Vagina (tissue), 2 donors: ENCODE measurements at places on chromosomes 12 and 14. TPM values are rescaled to one million over a fixed set of nuclear protein-coding genes. Genes with fewer than 3 reads are reported as not detected.

GRCh38 chr12:129871991-129872972 lies 31.5 kb downstream of the TMEM132D start:
- no peak for DNase-seq

DNA sequence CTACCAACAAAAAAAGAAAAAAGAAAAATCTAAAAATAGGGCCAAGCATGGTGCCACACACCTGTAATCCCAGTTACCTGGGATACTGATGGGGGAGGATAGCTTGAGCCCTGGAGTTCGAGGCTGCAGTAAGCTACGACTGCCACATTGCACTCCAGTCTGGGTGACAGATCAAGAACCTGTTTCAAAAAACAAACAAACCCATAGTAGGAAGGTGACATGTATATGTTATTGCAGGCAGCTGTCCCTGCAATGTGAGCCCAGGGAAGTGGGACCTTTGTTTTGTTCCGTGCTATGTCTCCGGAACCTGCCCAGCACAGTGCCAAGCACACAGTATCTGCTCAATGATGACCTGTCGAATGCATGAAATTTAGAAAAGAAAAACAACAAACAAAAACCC lies 37.2 kb upstream of the YY1 start:
- no peak for DNase-seq

- DNase-seq: no peak
These were observed 87.9 kb downstream of the PTPN11 start for GRCh38 chr12:112506513-112507166.

GRCh38 chr12:2960996-2961616 lies 1.9 kb downstream of the TEAD4 start:
- DNase-seq: no peak

The PPP4R4 gene
- 6.1 TPM for total RNA-seq

- no peak for DNase-seq
These were observed 115.8 kb downstream of the SYT10 start for GRCh38 chr12:33323823-33324222.

DNA sequence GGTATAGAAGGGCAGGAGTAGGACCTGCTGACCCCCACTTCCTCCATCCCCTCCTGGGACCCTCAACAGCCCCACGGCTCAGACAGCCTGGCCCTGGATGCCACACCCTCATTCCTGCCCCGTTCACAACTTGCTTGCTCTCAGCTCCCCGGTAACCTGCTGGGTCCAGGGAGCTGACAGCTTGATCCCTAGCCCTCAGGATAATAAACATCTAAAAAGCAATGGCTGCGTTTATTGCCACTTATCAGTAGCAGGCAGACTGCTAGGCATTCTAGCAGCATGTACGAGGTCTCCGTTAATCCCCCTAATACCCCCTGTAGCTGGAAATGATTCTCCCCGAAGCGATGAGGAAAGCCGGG lies 24.3 kb upstream of the RPLP0 start:
- DNase-seq: no peak

The VDR gene
- 23.6 TPM for total RNA-seq

GRCh38 chr14:61677479-61677878 lies 17.8 kb upstream of the HIF1A start:
- DNase-seq: no peak

GRCh38 chr14:55771242-55771981 lies 191.4 kb downstream of the KTN1 start:
- DNase-seq: no peak

The STAC3 gene
- 0.74 TPM for total RNA-seq

GRCh38 chr14:51652168-51653078 lies 713 bp downstream of the FRMD6 start:
- no peak for DNase-seq

The GPX2 gene
- total RNA-seq: 77.3 TPM

DNA sequence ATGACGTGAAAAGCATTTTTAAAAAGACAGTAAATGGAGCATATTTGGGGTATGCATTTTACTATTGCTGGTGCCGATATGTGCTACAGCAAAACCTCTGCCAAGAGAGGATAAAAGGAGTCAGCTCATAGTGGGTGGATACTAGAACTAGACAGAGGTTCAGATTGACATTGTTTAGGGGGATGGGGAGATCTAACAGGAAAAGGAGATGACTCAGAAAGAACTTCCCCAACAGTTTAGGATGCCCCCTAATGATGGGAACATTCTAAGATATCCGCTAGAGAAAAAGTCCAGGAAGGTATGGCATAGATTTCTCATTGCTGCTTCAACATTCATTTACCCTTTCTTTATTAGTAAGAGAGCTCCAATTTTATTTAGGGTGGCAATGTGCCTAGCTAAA lies 110.5 kb upstream of the CLEC14A start:
- no peak for DNase-seq

The SOS2 gene
- 23.8 TPM for total RNA-seq

The ANAPC5 gene
- total RNA-seq: 143 TPM

DNA sequence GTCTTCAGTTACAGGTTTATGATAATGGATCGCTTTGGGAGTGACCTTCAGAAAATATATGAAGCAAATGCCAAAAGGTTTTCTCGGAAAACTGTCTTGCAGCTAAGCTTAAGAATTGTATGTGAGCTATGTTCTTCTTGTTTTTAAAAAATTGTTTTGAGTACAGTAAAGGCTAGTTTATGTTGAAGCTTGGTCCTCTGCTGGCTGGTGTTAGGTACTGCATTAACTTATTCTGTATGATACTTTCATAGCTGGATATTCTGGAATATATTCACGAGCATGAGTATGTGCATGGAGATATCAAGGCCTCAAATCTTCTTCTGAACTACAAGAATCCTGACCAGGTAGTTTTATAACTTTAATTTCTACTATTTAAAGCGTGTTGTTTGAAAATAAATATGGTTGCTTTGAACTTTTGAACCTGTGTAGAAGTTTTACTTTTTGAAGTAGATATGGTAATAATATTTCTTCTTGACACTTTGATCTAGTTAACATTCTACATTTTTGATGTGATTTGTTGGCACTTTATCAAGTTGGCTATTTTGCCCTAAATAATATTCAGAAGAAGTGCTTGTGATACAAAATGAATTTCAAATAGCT lies 55.7 kb downstream of the VRK1 start:
- no peak for DNase-seq

DNA sequence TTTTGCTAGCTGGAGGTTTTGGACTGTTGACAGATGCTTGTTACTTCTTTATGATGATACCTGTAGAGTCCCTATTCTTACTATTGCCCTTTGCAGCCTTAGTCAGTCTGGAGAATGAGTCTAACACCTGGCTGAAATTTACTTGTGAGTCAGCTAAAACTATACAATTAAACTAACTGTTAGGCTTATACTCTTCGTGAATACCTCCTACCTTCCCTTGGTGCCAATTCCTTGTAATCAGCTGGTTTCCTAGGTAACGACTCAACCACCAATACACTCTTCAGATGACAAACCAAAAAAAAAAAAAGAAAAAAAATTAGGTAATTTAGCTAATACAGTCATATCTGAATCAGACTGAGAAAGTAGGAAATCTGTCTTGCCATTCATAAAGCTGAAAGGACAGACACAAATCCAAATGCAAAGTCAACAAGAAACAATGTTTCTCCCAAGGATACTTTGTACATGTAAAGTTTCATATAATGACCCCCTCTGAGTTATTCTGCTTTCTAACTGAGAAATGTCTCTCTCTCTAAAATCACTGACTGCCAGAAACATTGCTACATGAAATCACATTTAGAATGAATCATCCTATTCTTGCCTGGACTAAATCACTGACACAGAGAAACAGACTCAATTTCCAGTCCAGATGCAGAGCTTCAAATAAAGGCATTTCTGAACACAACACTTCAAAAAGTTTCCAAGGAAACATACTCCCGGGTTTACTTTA lies 56.5 kb upstream of the CDKL1 start:
- no peak for DNase-seq

- no peak for DNase-seq
These were observed 39.3 kb downstream of the XRCC3 start for GRCh38 chr14:103675957-103676356.

The CCDC184 gene
- total RNA-seq: 1.2 TPM

GRCh38 chr12:98803468-98804209 lies 158.5 kb downstream of the APAF1 start:
- DNase-seq: no peak

DNA sequence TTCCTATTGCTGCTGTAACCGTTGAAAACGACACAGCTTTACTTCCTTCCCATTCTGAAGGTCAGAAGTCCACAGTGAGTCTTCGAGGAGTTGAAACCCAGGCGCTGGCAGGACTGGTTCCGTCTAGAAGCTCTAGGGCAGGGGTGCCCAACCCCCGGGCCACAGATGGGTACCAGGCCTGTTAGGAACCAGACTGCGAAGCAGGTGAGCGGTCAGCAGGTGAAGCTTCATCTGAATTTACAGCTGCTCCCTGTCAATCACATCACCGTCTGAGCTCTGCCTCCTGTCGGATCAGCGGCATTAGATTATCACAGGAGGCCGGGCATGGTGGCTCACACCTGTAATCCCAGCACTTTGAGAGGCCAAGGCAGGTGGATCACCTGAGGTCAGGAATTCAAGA lies 12.6 kb upstream of the SFSWAP start:
- no peak for DNase-seq

The KRT6C gene
- total RNA-seq: 257 TPM

DNA sequence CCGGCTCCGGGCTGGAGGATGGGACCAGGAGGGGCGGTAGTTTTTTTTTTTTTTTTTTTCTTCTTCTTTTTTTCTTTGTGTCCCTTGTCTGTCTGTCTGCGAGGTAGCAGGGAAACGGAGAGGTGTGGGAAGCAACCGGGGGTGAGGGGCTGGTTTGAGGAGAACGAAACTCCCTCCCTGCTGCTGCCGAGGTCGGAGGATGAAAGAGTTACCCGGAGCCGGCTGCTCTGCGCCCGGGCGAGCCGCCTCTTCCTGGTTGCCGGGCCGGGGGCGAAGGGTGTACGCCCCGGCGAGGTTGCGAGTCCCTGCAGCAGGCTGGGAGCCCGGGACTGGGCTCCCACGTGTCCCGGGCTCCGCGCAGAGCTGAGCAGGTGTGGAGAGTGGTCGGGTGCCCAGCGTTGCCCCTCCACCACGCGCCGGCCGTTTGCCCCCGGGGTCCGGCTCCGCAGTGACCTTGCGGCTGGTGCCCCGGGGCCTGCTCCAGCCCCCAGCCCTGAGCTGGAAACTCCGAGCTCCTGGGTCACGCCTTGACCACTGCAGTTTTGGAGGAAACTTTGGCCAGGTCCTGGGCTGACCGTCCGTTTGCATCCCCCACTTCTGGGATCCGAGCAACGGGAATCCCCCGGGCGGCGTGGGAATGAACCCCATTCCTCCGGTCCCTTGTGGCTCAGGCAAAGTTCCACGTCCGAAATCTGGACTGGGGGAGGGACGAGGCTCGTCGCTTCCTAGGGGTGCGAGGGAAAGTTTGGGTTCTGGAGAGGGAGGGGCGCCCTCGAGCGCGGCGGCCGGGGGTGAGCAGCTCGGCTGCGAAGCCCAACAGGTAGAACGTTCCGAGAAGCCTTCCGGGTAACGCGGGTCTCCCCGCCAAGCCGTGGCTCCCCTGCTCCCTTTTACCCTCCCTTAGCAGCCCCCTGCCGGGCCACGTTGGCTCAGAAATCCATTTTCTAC lies 1.3 kb downstream of the CHST11 start:
- DNase-seq: no peak

DNA sequence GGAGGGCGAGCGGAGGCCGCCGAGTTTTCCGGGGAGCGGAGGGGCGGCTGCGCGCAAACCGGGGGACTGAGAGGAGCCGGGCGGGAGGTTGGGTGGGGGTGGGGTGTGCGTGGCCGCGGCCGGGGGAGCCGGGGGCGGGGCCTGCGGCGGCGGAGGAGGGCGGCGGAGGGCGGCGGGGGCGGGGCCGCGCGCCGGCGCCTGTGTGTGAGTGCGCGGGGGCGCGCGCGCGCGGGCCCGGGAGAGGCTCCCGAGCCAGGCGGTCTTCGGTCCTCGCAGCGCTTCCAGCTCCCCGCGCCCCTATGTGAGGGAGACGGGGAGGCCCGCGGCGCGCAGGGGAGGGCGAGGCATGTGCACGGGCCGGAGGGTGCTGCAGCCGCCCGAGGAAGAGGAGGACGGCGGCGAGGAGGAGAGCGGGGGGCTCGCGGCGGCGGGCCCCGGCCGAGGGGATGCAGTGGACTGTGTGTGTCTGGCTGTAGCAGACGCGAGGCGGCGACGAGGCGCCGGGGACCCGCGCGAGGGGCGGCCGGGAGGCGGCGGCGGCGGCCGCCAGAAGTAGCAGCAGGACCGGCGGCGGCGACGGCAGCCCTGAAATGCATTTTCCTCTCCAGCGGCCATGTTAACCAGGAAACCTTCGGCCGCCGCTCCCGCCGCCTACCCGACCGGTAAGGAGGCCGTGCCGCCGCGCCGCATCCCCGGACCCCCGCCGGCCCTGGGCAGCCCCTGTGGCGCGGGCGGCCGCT lies at the start of gene DYRK2:
DYRK2 (plus strand) TSS at position 225 of the 740 bp plus-strand sequence; CDS start at position 614, 389 bp downstream.
- DNase-seq: no peak

The KRT6B gene
- total RNA-seq: 184 TPM

DNA sequence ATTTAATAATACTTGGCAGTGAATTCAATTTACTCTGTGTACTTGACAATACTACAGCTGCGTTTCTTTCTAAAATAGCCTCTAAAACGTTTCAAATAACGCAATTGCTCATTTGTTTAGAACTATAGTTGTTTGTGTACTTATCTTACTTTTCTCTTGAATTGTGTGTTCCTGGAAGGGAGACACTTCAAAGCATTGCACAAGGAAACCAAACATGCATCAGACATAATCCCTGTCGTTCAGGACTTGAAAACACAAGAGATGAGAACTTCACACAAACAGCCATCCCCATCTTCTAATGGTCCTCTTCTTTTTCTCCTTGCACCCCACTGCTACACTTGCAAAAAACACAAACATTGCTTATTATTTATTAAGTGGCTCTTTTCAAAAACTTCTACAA lies 38.5 kb downstream of the PTGER2 start:
- DNase-seq: no peak

The AVPR1A gene
- total RNA-seq: 9.8 TPM

The OS9 gene
- total RNA-seq: 105 TPM

DNA sequence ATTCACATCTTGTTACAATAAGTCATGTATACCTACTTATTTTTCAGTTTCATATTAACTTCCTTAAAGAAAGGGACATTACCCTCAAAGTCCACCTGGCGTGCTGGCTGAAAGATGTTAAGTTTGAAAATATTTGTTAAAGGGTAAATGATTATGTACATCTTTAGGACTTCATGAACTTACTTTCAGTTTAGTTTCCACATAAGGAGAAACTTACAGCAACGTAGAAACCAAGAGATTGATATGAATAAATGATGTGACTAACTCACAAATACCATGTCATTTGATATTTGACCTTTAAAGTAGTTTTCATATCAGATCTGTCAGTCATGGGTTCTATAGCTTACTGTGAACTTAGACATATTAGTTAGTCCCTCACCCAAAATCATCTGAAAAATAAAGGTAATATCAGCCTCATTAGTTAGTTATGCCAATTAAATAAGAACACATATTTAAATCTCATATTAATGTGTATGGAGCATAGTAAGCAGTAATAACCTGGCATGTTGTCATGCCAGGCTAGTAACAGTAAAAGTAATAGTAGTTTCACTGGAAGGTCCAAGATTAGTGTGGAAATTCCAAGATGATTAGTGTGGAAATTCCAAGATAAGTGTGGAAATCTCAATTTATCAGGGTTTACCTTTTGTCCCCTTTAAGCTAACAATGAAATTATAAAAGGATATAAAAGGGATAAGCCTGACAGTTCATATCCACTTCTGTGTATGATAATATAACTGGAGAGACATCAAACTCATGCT lies 1.9 kb upstream of the CLEC2D start:
- no peak for DNase-seq

GRCh38 chr14:56205881-56206280 lies 87.7 kb downstream of the PELI2 start:
- no peak for DNase-seq

The KRT82 gene
- not detected for total RNA-seq

The GPR84 gene
- not detected for total RNA-seq

The FZD10 gene
- total RNA-seq: 5.2 TPM
